Hematopoietic multipotent progenitor cell treated with erythropoietin and hydrocortisone succinate and interleukin-3 and kit ligand, for 4 days (in vitro differentiated cells): ENCODE measurements at places on chromosomes 6 and 20.

DNA sequence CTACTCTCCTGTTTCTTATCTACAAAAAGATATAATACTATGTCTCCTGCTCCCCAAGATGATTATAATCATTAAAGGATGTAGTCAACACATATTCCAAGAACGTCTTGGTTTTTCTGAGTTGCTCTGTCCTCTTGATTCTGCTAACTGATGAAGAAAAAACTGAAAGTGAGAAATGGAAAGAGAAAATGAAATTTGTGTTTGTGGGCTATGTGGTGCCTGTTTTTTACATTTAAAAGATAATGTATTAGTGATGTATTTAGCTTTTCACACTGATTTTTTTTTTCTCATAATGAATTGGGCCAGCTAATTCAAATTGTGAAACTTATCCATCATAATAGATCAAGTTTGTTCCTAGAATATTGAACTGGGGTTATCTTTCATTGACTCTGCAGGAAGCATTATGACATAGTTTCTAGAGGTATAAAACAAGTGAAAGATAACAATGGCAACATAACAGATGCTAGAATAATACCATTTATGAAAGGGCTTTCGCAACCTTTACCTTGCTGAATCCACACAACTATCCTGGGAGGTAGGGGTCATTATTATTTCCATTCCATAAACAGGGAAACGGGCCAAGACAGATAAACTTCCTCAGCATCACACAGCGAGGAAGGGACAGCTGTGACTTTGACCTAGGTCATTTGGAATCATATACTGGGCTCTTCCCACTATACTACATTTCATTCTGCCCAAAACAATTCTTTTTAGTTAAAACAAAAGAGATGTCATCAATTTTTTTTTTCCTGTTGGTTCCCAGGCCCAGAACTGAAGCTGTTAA is 336.7 kb downstream of the GJA1 start:
- DNase-seq, result no peak

- peak; percentile 24 for DNase-seq
Observed at GRCh38 chr20:38418509-38419204, 16.5 kb downstream of the SNHG17 start.

DNA sequence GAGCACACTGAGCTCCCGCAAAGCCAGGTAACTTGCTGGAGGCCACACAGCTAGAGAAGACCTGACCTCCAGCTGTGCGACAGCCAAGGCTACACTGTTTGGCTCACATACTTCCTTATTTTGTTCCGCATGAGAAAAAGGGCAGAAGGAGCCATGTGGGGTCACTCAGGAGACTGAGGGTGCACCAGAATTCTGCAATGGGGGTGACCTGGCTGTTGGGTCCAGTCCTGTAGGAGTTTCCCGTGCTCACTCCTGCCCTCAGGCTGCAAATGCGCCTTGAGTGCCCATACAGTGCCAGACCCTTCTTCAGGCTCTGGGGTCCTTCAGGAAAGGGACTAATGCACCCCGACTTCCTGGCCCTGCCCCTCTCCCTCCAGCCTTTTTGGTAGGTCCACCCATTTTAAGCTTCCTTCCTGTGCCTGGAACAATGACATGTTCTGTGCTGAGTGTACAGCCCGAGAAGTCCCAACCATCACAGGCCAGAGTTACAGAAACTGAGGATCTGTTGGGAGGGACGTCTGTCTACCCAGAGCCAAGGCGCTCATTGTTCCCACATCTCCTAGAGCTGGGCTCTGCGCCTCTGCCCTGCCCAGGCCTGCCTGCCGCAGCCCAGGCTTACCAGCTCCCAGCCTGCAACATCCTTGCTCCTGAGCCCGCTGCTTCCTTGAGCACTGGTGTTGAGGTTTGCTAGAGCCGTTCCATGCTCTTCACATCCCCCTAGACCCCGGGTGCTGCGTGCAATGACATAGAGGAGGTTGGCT is 33.5 kb upstream of the CD93 start:
- DNase-seq, result no peak

- DNase-seq, result no peak
Observed at GRCh38 chr20:42484790-42485375, 704.8 kb downstream of the PTPRT start.

- DNase-seq, result no peak
Observed at GRCh38 chr6:1767481-1768246, 157.9 kb downstream of the FOXC1 start.

- DNase-seq, result no peak
Observed at GRCh38 chr6:135922746-135923145, 71.2 kb downstream of the PDE7B start.

- peak; percentile 67 for DNase-seq
Observed at GRCh38 chr6:41705996-41706835, 29.2 kb downstream of the TFEB start.

DNA sequence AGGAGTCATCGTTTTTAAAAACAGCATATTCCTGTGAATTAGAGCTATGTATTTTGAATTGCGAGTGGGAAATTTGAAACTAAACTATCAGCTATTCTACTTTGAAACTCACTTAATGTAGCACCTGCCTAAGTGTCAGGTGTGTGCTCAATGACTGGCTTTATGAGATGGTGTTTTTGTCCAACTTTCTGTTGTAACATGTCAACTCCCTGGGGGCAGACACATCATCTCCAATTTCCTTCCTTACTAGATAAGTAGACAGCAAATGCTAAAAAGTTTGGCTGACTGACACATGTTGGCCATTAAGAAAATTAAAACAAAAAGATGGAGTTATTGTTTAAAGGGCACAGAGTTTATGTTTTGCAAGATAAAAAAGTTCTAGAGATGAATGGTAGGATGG is 226.9 kb downstream of the TFAP2B start:
- DNase-seq, result no peak

GRCh38 chr20:50475681-50476292 is 34.4 kb upstream of the PTPN1 start:
- peak; percentile 72 for DNase-seq

GRCh38 chr20:21706261-21707195 is 1.1 kb downstream of the PAX1 start:
- DNase-seq, result no peak

- DNase-seq, result no peak
Observed at GRCh38 chr6:169812257-169812644, 60.8 kb downstream of the ERMARD start.

DNA sequence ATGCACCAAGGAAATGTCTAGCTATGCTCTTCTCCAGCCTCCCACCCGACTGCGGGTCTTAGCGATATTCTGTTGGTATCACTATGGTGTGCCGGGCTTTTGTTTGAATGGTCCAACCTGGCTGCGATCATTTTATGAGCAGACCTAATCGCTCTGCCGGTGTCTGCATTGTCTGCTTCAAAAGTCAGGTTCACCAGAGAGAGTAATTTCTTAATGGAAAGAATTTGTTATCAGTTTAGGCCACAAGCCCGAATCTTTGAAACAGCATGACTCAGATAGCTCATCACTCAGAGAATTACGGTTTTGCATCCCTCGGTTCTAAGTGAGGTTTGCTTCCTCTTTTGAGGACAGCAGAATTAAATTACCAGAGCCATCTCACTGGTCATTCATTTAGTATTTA is 521.0 kb upstream of the ARID1B start:
- peak; percentile 91 for DNase-seq

DNA sequence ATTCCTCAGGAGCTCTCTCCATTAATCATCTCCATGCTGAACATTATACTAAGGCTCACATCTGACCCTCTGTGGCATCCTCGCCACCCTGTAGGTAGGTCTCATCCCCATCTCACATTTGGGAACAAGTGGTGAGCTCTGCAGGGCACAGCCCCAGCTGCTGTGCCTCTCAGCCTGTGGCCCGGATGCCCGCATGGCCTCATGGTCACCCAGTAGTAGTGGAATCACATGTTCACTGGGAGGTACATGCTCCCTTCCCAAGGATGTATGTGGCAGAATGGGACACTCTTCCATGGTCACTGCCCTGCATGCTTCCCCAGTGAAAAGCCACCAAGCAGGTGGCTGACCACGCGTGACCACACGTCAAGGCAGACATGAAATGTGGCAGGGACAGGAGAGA is 26.3 kb upstream of the APMAP start:
- DNase-seq, result no peak

GRCh38 chr6:121647905-121648304 is 212.5 kb downstream of the GJA1 start:
- no peak for DNase-seq

- DNase-seq, result no peak
Observed at GRCh38 chr6:99270826-99271225, 78.6 kb downstream of the FAXC start.

DNA sequence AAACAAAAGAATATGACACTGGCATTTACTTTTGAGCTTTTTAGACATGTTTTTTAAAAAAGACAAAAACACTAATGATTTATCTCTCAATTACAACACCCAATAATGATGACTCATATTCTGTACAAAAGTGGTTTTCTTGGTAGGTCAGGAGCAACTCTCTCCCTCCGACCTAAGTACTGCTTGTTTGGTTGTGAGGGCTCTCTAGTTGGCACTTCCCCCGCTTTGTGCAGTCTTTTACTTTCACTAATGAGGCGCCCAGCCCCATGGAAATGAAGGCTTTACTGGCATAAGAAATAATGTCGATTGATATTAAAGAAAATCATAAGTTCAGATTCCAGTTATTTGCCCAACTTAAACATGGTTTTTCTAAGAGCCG is 1.3 kb downstream of the KPNA5 start:
- peak; percentile 86 for DNase-seq

- DNase-seq, result no peak
Observed at GRCh38 chr20:40410028-40410427, 279.0 kb downstream of the MAFB start.

GRCh38 chr6:52595000-52595795 is 18.3 kb upstream of the TRAM2 start:
- DNase-seq, result peak; percentile 48

- DNase-seq, result no peak
Observed at GRCh38 chr6:2054516-2055067, 190.8 kb downstream of the GMDS start.

DNA sequence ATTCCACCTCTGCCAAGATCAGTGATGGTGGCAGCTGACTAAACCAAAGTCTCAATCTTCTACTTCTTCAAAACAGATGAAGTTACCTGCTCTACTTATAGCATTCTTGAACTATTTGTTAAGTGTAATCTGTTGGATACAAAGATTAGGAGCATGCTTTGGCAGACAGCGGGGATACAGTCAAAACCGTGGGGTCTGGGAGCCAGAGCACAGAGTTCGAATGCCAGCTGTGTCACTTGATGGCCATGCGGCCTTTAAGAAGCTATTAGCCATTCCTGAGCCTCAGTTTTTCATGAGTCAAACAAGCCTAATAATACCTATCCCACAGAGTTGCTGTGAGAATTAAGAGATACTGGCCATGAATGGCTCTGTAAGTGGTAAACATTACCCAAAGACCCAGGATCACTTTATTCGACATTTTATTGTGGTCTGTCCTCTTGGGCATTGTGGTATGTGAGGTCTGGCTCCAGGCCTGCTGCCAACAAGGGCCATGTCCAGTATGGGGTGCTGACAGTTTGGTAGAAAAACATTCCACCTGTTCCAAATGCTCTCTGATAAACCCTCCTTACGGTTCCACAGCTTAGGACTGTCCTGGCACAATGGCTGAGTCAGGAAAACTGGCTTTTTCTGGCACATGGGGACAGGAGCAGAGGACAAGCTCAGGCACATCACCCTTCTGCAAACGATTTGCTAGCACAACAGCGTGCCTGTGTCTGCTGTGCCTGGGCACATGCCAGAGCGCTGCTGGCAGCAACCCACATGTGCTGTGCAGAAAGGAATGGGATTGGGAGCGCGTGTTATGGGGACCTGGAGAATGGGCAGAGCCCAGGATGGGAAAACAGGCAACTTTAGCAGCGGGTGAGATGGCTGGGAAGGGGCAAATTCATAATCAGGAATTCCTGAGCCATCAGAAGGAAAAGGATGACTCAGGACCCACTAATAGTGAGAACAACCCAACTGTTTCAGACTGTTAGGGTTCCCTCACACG is 15.7 kb upstream of the FAM83C start:
- no peak for DNase-seq

DNA sequence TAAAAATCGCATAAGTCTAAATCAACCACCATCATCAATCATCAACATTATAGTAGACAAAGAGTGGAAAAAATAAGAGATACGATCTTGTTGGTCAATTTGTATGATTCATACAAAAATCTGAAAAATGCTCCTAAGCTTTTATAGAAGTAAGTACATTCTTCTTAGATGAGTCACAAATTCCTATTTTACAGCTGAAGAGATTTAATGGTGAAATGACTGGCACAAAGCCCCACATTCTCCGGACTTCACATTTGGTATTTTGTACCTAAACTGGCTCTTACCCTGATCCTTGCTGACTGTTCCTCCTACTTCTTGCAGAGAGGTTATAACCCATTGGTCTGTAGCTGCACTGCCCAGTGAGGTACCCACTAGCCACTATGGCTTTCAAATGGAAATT is 29.9 kb upstream of the PREP start:
- DNase-seq, result no peak

DNA sequence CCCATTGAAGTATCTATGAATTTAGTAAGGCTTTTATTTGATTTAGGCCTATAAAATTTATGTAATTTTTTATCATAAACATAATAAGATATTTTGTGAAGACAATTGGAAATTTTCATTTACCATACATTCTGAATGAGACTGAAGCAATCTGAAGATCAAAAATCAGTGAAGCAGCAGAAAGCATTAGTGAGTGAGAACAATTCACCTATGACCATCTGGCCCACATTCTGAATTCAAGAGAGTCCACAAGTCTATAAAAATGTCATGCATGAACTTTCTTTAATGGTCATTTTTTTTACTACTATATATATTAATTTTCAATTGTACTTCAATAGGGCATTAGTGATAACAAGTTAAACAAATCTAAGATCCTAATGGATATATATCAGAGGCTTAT is 1026.6 kb upstream of the MAP3K7 start:
- no peak for DNase-seq

DNA sequence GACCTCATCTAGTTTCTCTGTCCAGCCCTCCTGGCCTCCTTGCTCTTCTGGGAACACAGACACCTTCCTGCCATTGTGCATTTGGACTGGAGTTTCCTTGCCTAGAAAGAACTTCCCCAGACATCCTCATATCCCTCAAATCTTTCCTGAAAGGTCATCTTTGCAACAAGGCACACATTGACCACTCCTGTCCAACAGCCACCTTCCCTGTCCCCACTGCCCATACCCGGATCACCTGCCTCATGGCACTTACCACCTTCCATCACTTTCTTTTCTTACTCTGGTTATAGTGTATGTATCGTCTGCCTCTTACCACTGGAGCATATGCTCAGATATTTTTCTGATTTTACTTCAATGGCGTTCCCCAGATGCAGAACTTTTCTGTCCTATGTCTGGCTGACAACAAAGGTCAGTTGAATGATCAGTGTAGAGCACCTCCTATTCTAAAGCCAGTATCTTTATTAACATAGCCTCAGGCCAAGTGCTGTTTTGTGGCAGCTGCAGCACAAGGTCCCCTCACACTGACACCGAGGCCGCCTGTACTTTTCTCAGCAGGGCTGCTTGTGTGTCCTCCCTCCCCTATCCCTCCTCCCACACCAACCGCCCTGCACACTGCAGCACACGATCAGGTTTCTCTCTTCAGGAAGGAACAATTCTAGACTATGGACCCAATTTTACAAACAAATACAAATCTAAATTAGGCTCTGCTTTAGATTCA is 4.1 kb downstream of the HLA-C start:
- no peak for DNase-seq

- DNase-seq, result no peak
Observed at GRCh38 chr6:101878554-101879276, 485.2 kb downstream of the GRIK2 start.
